ENCODE measurements at places on chromosomes 2 and 18.

DNA sequence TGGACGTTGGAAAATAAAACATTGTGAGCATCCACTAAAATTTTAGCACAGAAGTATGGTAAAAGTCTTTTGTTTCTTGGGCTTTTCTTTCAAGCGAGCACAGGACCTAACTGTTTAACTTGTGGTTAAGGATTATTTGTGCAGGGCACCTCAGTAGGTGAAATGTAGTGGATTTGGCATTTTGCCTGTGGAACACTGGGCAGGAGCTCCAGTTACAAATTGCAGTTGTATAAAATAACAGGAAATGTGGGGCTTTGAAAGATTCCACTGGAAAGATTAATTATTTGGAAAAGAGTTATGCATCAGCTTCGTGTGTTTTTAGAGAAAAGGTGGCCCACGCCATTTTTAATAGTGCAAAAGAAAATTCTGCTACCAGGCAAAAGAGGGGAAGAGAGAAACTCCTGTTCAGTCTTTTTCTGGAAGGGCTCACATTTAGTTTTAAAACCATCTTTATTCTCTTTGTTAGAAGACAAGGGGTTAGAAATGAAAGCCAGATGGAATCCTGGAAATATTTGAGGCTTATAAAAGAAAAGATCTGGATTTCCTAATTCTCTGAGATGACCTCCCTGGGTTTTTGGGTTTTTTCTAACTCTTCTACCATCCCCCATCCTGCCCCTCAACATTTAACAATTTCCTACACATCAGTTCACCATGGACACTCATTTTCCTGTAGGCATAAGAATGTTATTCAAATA is 144.3 kb upstream of the SERTAD2 start:
- DNase-seq = no peak

DNA sequence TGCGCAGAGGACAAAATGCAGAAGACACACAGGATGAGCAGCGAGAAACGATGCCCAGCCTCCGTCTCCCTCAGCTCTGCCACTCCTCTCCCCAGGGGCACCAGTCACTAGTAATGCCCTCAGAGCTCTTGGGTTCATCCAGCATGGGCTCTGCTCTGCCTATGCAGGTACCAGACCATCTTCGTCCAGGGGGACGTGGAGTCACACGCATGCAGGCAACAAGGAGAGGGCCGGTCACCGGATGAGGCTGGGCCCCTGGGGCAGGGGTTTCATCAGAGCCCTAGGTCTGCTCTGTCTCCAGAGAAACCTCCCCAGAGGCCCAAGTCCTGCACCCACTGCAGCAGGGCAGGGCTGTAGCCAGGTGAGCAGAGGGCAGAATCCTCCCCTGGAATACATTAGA is 23.9 kb downstream of the RAB31 start:
- no peak for DNase-seq

DNA sequence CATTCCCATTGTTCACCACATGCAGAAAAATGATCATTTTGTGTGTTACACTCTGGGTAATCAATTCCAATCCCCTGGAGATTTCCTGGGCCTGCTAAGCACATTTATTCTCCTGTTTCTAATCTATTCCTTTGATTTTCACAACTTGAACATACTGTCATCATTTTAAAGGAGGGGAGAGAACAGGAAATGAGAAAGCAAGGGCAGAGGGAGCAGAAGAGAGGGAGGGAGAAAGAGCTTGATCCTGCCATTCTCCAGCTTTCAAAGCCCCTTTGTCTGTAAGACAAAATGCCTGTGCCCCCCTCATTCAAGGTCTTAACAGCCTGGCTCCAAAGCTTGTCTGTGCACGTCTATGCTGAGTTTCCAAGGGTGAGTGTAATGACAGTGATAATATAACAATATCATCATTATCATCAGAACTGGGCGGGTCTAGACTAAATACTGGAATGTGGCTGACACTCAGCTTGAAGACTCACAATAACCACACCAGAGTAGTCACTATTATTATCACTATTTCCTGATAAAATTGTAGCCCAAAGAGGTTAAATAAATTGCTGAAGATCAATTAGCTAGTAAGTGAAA is 164.4 kb upstream of the KLHL29 start:
- no peak for DNase-seq

DNA sequence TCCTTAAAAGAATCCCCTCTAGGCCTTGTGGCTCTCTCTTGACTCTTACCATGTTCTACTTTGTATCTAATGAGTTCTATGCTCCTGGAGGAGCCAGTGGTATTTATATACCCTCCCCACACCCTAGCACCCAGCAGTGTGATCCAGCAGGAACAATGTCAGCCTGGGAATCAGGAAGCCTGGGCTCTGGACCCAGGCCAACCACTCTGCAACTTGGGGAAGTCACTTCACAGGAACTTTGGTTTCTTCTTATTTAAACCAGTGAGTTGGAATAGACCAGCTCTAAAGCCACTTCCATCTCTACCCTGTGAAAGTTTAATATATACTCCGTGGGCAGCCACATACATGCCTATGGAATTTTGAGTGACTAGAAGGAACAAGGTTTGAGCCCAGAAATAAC is 11.6 kb upstream of the SPTBN1 start:
- DNase-seq = no peak

DNA sequence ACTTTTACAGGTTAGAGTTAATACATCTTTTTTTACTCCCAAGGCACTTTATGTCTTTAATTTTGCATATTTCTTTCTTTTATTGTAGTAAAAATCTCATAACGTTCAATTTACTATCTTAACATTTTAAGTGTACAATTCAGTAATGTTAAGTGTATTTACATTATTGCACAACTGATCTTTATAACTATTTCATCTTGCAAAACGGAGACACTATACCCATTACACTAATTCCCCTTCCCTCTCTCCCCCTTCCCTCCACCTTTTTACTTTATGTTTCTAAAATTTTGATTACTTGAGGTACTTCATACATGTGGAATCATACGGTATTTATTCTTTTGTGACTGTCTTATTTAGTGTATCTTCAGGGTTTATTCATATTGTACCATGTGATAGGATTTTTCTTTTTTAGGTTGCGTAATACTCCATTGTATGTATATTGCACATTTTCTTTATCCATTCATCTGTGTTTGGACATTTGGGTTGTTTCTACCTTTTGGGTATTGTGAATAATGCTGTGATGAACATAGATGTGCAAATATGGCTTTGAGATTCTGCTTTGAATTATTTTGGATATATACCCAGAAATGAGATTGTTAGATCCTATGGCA is 75.0 kb downstream of the ACSL3 start:
- no peak for DNase-seq
